ENCODE measurements at places on chromosomes 5 and 9.

DNA sequence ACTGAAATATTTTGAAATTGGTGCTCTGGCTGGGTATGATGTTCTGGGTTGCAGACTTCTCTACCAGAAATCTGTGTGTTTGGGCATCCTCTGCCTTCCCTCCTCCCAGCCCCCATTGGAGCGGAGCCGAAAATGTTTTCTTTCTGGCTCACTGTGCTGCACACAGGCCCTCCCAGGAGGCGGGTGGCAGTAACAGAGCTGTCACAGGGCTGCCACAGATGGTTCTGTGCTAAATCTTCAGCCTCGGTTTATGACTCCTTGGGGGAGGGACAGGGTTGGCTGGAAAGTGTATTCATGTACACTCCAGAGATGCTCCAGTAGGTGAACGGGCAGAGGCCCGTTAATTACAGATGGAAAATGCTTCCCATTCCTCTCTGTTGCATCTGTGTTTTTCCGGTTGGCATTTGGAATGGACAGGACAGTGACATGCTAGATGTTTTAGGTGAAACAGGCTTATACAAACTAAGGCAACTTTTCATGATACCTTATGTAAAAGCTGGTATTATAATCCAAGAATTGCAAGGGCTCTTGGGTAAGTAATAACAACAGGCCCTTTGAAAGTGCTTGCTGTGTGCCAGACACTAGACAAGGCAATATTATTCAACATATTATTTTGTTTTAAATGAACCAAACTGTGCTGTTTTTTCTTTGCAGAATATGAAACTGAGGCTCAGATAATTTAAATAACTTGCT lies 180.2 kb downstream of the ADCY2 start:
- no peak for DNase-seq

GRCh38 chr5:23626961-23627360 lies 119.6 kb downstream of the PRDM9 start:
- DNase-seq: no peak

GRCh38 chr5:147369742-147370374 lies 135.0 kb downstream of the STK32A start:
- peak; percentile 50 for DNase-seq

- DNase-seq: no peak
Measured at GRCh38 chr9:132014218-132014805, 65.4 kb downstream of the MED27 start.

- no peak for DNase-seq
Measured at GRCh38 chr5:135842737-135843136, 8.3 kb downstream of the SLC25A48 start.

- no peak for DNase-seq
Measured at GRCh38 chr9:136634904-136635303, 27.8 kb upstream of the EGFL7 start.

DNA sequence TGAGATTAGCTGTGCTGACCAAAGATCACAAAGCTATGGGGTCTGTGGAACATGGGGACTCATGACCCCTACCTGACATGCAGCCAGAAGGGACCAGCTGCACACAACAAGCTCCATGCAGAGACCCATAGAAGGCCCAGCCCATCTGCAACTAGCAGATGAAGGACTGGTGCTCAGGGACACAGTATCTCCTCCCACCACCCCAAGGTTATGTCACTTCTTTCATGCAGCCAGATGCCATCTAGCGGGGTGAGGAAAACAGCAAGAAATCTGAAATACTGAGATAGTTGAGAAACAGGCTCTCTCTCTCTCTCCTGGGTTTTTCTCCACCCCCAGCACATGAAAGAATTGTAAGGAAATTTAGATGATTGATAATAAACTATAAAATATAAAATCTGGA lies 161.3 kb upstream of the DAPK1 start:
- peak; percentile 28 for DNase-seq

DNA sequence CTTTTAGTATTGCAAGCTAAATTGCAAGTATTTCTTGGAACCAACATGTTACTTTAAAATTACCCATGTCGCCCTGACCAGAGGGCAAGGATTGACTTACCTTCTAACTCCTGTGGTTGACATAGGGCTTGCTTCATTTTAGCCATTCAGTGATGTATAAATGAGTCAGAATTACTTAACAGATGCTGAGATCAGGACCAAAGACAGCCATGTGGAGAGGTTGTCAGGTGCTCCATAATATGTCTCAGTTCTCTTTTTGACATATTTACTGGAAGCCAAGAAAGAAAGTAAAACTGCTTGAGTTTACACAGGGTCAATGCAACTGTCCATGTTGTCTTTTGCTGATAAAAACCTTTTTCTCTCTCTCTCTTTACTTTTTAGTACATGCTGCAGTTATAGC lies 33.2 kb downstream of the F2RL2 start:
- peak; percentile 32 for DNase-seq

- peak; percentile 31 for DNase-seq
Measured at GRCh38 chr9:94717761-94718160, 8.7 kb upstream of the AOPEP start.

- peak; percentile 3 for DNase-seq
Measured at GRCh38 chr9:126043681-126044080, 282.9 kb upstream of the MVB12B start.

GRCh38 chr5:137332296-137332695 lies 166.8 kb downstream of the SPOCK1 start:
- no peak for DNase-seq

DNA sequence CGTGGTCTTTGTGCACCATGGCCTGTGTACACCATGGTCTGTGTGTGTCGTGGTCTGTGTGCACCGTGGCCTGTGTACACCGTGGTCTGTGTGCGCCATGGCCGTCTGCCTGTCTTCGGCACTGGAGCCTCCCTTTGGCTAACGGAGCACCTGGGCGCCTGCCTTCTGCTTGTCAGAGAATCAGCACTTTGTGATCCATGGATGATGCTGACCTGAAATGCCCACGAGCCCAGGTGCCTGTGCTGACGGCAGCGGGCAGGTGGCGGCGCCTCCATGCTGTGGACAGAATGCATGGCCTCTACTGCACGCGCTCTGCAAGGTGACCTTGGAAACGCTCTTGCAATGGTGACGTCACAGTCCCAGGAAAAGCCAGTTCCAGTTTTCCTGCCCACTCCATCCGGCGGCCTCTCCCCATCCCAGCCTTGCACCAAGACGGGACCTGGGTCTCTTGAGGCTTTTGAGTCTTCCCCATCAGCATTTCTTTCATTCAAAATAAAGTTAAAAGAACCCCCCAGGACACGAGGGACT lies 14.6 kb downstream of the LCN9 start:
- no peak for DNase-seq

GRCh38 chr5:9278921-9279603 lies 266.8 kb downstream of the SEMA5A start:
- DNase-seq: no peak

- DNase-seq: no peak
Measured at GRCh38 chr5:2112173-2113025, 229.7 kb upstream of the IRX4 start.

DNA sequence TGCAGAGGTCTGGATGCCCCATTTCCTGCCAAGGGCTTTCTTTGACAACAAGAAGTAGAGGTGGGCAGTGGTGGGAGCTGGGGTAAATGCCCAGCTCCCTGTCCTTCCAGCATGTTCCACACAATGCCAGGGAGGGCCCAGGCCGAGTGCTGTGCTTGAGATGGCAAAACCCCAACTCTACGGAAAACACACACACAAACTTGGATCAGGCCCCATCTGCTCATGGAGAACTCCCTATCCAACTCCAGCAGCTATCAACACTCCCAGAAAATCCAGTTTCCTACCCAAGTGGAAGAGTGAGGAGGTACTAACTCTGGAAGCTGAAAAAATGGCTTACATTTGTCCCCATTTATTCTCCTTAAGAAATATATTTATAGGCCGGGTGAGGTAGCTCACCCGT lies 61.1 kb upstream of the FUBP3 start:
- DNase-seq: no peak

- peak; percentile 60 for DNase-seq
Measured at GRCh38 chr9:3887786-3888496, 362.1 kb upstream of the RFX3 start.

- no peak for DNase-seq
Measured at GRCh38 chr5:142353071-142353472, 28.3 kb upstream of the SPRY4 start.

- no peak for DNase-seq
Measured at GRCh38 chr9:125121146-125121545, 22.2 kb downstream of the SCAI start.

DNA sequence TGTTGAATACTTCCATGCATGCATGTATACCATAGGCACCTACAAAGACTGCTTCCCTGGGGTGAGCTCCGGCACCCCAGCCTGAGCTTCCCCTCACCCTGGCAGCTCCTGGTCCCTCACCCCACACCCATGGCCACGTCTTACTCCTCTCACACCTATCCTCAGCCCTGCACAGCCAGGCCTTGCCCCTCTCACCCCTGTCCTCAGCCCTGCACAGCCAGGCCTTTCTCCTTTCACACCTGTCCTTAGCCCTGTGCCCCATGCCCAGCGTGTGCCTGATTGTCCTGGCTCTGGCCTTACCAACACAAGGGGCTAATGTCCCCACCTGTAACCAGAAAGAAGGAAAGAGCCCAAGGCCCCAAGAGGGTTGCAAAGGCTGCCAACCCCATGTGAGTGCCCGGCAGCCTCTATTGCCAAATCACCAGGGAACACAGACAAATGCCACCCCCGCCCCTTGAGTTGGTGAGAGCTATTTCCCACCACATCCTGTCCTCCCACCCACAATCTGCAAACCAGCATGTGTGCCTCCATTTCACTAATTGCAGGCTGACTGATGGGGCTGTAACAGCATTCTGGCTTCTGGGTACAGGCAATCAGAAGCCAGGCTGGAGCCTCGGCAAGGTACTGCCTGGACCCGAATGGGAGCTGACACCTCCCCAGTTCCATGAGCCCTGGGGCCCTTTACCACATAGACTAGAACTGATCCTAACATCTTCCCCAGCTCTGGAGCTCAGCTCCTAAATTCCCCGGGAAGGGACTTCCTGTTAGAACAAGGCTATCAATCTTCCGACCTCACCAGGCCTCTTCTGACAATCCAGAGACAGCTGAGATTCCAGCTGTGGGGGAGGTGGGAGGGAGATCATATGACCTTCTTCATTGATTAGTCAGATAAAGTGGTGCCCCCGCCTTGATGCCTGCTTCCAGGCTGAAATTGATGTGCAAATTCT lies 78.2 kb downstream of the FAM114A2 start:
- DNase-seq: no peak

GRCh38 chr5:114355086-114355830 lies 6.6 kb upstream of the KCNN2 start:
- no peak for DNase-seq

GRCh38 chr9:23581931-23582330 lies 244.1 kb downstream of the ELAVL2 start:
- DNase-seq: peak; percentile 99

DNA sequence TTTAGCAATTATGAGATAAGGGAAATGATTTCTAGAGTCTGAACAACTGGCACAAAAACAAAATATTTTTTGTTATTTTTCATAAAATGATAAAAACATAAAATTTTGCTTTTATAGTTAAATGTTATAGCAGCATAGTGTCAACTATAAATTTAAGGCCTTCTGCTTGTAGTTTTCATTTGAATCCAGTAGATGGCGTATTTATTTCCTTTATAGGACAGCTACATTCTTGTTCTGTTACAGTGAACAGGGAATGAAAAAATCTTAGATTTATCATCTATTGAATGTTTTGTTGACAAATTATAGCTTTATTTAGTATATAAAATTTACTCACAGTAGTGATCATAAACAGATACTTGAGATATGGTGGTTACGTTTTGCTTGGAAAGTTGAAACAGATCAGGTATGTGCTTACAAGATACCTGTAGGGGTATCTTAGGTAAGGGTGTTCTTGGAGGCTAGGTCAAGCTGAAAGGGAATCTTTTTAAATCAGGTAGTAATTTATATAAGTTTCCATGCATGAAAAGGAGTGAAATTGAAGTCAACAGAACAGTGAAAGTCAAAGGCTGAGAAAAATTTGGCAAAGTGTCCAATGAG lies 239.3 kb upstream of the GRIN3A start:
- DNase-seq: peak; percentile 40

GRCh38 chr9:13228431-13228830 lies 51.1 kb downstream of the MPDZ start:
- DNase-seq: no peak

DNA sequence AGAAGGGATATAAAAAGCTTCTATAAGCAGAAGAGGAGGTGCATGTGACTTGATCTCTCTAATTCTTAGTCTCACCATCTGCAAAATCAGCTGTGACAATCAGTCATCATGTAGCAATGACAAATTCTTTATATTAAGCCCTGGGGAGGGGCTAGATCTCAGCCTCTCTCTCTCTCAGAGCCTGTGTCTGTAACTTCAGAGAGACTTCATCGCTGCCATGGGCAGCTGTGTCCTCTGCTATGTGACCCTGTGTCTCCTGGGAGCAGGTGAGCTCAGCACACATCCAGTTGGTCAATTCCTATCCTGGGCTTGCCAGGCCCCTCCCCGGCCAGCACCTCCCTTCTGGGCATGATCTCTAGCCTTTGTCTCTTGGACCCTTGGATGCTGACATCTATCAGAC lies 109.6 kb downstream of the ANKRD18B start:
- no peak for DNase-seq

DNA sequence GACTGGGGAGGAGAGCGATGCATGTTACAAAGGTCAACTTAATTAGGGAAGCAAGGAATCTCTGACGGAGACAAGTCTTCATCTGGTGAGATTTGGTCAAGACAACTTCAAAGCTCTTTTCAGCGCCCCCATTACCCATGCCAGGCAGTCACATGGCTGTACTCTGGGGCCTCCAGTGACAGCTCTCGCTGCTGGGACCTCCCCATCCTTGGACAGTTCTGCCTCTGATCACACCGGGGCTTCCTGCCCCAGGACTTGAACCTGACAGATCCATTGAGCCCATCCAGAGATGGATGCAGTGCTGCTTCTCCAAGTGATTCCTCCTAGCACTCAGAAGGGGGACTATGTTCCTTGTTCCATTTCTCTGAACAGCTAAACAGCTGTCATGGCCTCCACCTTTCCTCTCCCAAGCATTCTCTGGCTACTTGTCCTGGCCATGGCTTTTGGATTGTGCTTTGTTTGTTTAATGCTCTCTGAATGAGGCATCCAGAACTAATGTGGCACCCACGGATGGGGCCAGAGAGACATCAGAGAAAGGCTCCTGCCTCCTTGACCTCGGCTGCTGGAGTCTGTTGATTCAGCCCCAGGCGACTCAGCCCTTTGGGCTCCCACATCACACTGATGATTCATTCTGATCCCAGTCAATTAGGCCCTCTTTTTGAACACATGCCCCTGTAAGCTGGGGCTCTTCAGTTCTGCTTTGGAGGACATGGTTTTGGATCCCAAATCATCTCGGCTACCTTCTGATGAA lies 122.1 kb upstream of the ADAMTS16 start:
- DNase-seq: peak; percentile 94

GRCh38 chr5:91136271-91136670 lies 246.8 kb downstream of the ARRDC3 start:
- peak; percentile 94 for DNase-seq

DNA sequence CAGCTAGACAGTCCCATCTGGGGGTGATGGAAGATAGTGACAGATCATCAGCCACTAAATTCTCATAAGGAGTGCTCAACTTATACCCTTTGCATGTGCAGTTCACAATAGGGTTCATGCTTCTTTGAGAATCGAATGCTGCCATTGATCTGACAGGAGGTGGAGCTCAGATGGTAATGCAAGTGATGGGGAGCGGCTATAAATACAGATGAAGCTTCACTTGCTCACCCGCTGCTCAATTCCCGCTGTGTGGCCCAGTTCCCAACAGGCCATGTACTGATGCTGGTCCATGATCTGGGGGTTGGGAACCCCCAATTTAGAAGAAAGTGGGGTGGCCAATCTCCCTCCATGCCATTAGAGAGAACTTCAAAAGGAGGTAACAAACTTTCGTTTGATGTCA lies 44.9 kb upstream of the ZNF462 start:
- DNase-seq: no peak

Data from kidney tubule cell (primary cell).